ENCODE measurements at places on chromosomes 3 and 15. TPM values are rescaled to one million over a fixed set of nuclear protein-coding genes. Genes with fewer than 3 reads are reported as not detected.

DNA sequence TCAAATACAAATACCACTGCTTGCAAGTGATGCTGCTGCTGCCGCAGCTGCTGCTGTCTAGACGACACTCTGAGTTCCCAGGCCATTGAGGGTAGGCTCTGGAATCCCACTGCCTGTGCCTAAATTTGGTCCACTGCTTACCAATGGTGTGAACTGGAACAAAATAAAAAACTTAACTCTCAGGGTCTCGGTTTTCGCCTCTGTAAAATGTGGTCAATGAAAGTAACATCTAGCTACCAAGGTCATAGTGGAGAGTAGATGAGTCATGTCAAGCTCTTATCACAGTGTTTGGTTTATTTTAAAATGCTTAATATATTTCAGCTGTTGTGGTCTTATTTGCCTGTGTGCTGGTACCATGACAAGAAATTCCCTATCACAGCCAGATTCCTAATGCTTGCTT is 299.3 kb downstream of the CLSTN2 start:
- DNase-seq, result no peak

DNA sequence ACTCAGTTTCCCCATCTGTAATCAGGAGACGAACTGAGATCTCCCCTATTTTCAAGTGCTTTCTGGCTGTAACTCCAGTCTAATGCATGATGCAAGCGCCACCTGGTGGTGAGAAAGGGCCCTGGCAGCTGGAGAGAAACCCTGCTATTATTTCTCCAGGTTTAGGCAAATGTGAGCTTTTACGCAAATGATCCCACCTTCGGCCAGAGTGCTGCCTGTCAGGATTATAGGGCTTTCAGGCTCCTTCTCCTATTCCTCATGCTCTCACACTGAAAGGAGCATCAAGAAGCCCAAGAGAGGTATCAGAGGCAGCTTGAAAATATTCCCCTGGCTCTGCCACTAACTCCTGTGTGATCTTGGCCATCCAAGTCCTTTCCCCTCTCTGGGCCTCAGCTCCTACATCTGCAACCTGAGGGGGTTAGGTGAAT is 93.9 kb upstream of the RASGRF1 start:
- peak; percentile 67 for DNase-seq

- DNase-seq, result no peak
These were observed 46.8 kb downstream of the MYO5A start for GRCh38 chr15:52481915-52482314.

- DNase-seq, result no peak
These were observed 118.4 kb downstream of the NR2F2 start for GRCh38 chr15:96448923-96449322.

DNA sequence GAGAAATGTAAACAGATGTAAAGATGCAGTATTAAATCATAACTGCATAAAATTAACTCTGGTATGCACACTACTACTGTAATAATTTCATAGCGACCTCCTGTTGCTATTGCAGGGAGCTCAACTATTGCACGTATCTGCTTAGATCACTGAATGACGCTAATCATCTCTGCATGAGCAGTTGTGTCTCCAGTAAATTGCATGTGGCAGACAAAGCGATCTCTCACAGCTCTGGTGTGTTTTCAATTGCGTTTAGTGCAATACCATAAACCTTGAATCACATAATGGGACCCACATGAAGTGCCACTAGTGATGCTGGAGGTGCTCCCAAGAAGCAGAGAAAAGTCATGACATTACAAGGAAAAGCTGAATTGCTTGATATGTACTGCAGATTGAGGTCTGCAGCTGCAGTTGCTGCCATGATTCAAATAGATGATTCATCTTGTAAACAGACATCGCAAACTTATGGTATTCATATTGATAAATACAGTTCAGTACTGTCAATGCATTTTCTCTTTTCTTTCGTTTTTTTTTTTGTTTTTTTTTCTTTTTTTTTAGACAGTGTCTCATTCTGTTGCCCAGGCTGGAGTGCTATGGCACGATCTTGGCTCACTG is 30.2 kb upstream of the LCTL start:
- DNase-seq, result no peak

Gene FANCD2OS
- polyA plus RNA-seq, result not detected

- no peak for DNase-seq
These were observed 42.8 kb downstream of the SEMA3G start for GRCh38 chr3:52402101-52402521.

DNA sequence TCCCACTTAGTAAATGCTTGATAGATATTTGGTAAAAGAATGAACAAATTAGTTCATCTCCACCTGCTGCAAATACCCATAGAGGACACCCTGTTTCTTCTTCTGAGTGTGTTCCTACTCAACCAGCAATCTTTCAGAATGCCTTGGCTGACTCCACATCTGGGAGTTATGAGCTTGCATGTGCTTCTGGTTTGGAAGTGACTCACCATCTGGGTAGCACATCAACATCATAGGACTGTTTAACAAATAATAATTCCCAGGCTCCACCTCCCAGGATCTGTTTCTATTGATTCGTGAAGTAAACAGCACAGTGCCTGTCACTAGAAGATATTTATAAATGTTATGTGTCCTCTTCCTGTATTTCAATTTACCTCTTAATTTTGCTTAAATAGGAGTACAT is 580.1 kb downstream of the ROBO2 start:
- DNase-seq, result no peak

DNA sequence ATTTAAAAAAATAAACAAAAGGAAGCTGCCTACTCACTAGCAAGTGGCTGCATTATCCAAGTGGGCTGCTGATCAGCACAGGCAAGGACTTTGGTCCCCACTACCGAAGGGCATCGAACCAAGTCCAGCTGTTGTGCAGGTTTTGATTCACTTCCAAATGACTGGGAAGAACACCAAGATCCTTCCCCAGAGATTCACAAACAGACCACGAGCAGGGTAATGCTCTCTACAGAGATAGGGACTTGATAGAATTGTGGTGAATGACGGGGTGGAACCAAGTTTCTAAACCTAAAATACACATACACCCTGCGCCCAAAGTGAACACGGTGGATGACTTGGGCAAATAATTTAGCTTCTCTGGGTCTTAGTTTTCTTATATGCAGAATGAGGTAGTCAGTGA is 203.7 kb upstream of the ICE2 start:
- no peak for DNase-seq

DNA sequence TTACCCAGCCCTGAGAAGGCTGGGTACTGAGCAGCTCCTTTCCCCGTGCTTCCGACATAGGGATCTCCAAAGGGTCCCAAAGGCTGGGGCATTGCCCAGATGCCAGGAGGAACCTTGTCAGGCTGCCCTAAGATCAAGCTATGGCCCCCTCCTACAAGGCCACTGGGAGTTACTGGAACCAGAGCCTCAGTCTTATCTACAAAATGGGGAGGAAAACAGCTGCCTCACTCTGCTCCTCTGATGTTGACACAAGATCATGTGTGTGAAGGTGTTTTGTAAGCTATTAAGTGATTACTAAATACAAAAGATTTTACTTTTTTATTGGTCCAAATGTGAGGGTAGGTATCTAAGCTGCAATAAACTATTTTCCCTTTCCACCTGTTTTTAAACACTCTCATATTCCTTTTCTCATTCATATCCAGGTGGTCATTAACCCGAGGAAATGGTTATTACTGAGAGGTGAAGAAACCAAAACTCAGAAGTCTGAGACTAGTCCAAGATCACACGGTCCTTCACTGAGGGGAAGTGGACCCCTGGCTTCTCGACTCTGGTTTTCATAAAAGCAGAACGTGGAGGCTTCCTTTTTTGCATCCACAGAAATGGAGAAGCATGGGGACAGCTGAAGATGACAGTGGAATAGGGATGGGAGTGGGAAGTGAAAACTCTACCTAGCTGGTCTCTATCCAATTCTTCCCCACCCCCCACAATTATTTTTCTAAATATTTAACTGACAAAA is 1.7 kb downstream of the ARPIN start:
- no peak for DNase-seq

GRCh38 chr15:52348056-52348745 is 52.6 kb upstream of the MYO5C start:
- DNase-seq, result peak; percentile 25

Gene ACKR4
- polyA plus RNA-seq, result 5.2 TPM

DNA sequence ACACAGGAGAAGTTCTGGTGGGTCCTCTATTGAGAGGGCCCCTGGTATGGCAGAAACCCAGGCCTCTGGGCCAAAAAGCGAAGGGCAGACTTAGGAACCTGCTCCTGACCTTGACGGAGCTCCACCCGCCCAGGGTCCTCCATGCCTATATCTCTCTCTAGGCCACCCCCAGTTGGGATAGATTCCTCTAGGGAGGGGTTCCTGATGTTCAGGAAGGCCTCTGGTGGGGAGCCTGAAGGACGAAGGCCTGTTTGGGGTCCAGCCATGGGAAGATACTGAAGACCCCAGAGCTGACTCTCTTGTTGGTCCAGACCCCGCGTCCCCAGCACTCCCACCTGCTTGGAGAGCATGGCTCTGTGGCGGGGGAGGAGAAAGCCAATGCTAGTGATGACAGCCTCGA is 104.2 kb downstream of the CORO2B start:
- no peak for DNase-seq

Gene TLR9
- polyA plus RNA-seq, result 0.37 TPM

Gene MYZAP
- polyA plus RNA-seq, result 9.0 TPM

GRCh38 chr3:15778332-15778858 is 19.4 kb downstream of the ANKRD28 start:
- DNase-seq, result no peak

- peak; percentile 50 for DNase-seq
These were observed 14.9 kb downstream of the MINDY4B start for GRCh38 chr3:150890295-150890694.

DNA sequence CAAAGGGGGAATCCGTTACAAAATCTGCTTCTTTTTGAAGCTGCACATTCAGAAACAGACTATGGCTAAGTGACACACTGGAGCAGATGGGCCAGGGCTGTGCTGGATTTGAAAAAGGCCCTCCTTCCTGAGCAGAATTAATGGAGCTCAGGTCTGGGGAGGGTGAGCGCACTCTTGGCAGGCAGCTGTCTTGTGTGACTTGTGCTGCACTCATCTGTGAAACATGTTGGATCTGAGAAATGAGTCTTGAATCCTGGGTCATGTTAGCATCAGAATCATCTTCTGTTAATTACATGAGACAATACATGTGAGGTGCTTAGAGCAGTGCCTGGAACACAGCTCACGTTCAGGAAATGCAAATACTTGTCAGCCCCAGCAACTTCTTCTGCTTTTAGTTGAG is 219.6 kb downstream of the THSD4 start:
- DNase-seq, result no peak

Gene CADM2
- polyA plus RNA-seq, result 0.14 TPM

- no peak for DNase-seq
These were observed 74.5 kb downstream of the CPNE4 start for GRCh38 chr3:131960324-131960723.

DNA sequence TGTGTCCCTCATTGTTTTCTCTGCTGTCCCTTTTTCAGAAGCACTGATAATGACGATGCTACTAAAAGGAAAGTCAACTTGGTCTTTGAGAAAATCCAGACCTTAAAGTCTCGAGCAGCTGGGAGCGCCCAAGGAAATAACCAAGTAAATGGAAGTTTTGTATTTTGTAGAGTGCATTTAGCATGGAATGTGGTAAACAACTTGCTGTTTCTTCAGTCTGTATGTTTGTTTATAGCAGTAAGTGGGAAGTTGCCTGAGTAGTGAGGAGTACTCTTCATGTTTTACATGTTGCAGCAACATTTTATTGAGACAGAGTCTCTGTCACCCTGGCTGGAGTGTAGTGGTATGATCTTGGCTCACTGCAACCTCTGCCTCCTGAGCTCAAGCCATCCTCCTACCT is 66.0 kb downstream of the CGNL1 start:
- DNase-seq, result no peak

DNA sequence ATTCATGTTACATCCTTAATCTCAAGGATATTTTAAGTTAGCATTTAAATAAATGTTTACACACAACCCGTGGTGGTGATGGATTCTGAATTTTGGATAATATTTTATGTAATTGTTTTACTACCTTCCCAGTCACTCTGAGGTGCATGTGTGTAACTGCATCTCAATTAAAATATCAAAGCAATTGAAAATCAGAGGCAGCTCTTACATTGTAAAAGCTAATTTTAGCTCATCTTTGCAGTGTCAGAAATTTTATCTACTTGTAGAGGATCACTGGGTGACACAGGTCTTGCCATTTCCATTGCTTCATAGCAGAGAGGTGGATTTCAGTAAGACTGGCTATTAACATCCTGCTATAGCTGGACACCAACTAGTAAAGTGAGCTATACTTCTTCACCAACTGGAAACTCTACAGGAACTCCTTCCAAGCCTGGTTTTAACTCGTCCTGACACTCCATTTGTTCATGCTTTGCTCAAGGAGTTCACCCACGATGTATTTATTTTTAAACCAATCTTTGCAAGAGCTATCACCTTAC is 19.6 kb upstream of the MITF start:
- no peak for DNase-seq

DNA sequence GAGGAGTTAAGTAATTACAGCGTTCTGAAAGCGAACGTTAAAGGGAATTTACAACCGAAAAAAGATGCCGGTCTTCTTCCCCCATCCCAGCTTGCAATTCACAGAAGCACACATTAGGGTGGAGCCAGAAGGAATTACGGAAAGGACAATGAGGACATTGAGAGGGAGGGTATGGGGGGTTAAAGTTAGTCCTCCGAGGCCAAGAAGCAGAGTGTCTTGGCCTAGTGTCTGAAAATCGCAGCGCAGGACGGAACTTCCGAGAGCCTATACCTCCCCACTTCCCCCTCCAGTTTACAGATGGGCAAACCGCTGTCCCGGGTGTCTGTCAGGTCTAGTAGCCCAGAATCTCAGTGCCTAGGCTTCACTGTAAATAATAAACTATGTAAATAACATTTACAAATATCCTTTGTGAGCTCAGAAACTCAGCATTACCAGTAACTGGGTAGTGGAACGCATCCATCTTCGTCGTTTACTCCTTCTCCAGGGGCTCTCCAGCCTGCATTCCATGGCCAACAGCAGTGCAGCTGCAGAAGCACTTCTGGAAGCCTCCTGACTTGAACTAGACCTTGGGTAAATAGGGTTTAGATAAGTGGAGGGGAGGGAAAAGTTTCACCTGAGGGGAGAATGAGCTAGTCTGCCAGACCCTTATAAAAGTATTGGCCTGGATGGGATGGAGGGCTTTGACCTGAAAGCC is 922 bp downstream of the ADPRH start:
- peak; percentile 50 for DNase-seq

Gene CHL1
- polyA plus RNA-seq, result 1.1 TPM

Gene U2SURP
- 25.7 TPM for polyA plus RNA-seq

Gene CYP19A1
- 9.6 TPM for polyA plus RNA-seq

Gene FBXO40
- not detected for polyA plus RNA-seq

- no peak for DNase-seq
These were observed 21.2 kb downstream of the SLC7A14 start for GRCh38 chr3:170564664-170565063.

GRCh38 chr15:53670701-53671100 is 88.8 kb downstream of the WDR72 start:
- no peak for DNase-seq

Gene SEMA3B
- 39.6 TPM for polyA plus RNA-seq
